ENCODE measurements at places on chromosomes 2 and 18.

DNA sequence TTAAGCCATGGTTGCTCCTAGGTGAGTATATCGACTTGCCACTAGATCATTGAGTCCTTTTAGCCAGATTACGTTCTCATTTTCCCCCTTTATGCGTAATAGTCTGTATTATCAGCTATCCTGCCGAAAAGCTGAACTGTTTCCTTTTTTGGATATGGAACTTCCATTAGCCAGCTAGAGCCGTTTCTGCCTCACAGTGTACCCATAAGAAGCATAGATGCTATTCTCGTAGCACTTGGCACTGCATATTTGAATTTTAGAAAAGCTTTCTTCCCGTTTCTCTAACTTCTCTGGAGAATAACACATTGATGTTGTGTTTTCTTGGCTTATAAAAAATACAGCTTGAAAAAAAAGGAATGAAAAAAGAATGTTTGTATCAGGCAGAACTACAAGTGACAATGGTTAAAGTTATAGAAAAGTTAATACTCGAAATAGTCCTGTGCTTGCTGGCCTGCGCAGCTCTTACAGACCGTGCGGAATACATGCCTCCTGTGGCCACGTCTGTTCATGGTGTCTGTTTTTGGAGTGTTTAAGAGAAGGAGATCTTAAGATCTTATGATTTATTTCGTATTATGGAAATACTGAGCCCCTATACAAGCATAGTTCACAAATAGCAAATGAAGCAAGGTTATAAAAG is 710 bp downstream of the DUSP19 start:
- DNase-seq: no peak

DNA sequence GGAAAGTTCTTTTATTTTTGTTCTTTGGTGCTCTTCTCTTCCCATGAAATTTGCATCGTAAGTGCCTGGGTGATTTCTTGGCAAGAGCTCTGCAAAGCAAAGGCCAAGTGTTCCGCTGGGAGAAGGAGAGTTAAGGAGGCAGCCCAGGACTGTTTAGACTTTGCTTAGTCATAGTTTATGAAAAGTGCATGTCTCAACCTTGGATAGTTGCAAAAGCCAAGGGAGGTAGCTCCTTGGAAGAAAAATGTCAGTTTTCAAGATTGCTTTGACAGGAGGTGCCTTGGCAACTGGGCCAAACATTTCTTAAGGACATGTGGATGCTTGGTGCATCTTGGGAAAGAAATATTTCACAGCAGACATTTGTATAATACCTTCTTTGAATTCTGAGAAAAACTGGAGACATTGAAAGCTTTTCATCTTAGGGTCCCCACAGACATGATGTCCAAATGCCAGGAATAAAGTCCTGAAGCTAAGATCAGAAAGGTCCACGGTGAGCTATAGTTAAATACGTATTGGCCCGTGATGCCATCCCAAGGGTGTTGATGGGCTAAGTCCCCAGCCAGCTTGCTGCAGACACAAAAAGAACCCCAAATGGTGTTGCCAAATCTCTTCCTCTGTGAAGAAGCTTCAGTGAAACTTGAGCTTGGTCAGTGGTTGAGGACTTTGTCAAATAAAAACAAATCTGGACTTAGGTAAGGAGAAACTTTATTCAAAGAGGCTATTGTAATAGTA is 96.3 kb upstream of the THUMPD2 start:
- no peak for DNase-seq

GRCh38 chr18:78924301-78924700 is 55.3 kb upstream of the SALL3 start:
- DNase-seq: no peak

DNA sequence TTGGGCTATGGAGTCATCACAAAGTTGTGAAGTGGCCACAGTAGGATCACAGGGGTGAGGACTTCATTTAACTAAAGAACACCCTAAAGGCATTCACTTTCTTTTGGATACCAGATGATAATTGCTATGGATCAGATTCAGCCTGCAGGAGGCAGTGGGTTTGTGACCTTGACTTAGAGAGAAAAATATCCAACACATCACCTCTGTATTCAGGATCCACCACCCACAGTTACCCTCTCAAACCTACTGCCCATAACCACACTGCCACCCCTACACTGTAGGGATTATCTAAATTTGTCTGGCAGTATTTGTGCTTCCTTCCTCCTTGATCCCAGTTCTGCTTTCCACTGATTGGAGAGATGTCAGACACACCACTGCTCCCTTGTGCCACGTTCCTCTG is 269.4 kb downstream of the MYCN start:
- DNase-seq: no peak

GRCh38 chr2:62408241-62408677 is 97.7 kb downstream of the TMEM17 start:
- no peak for DNase-seq

DNA sequence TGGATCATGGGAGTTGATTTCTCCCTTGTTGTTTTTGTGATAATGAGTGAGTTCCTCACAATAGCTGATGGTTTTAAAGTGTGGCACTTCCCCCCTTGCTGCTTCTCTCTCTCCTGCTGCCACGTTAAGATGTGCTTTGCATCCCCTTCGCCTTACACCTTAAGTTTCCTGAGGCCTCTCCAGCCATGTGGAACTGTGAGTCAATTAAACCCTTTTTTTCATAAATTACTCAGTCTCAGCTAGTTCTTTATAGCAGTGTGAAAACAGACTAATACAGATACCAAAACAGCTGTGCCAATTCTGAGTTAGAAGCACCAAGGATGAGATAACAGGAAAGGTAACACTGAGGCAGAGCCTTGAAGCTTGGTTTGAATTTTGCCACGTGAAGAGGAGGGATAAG is 44.7 kb downstream of the ITSN2 start:
- DNase-seq: no peak

GRCh38 chr18:48217258-48218250 is 191.6 kb downstream of the ZBTB7C start:
- DNase-seq: no peak
